Activated B cell treated with CpG ODN at 0.5 μM for 24 hours (primary cell): ENCODE measurements at places on chromosomes 3 and 15. TPM values are rescaled to one million over a fixed set of nuclear protein-coding genes. Genes with fewer than 3 reads are reported as not detected.

BOC gene
- 0.33 and 0.91 TPM in 2 replicates for total RNA-seq

NR1I2 gene
- total RNA-seq, result 1.1 and 1.2 TPM in 2 replicates

GPD1L gene
- total RNA-seq, result 8.2 and 9.6 TPM in 2 replicates

SLCO3A1 gene
- 0.51 and 0.82 TPM in 2 replicates for total RNA-seq

RPL29 gene
- total RNA-seq, result 1,884 and 2,140 TPM in 2 replicates

FBXO40 gene
- not detected in 2 replicates for total RNA-seq

CLDN11 gene
- total RNA-seq, result 0.51 and 0.69 TPM in 2 replicates

CAMP gene
- 0.29 TPM in 1 of 2 replicates, not detected in the other for total RNA-seq

MNS1 gene
- total RNA-seq, result 0.62 and 0.66 TPM in 2 replicates

DNA sequence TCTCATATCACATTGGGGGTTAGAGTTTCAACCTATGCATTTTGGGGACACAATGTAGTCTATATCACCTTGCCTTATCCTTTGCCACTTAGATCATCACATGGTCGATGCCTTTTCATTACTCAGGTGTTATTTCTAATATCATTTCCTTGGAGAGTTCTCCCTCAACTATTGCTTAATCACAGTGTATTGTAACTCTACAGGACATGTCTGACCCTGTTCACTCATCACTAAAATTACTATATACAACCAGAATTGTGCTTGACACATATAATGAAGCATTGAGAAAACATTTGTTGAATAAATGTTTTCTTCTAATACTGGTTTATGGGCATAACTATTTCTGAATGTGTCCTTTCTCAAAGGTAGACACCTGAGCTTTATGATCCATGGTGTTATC is 207.4 kb downstream of the EPHA6 start:
- DNase-seq, result no peak

GRCh38 chr15:52483707-52484106 is 45.0 kb downstream of the MYO5A start:
- no peak for DNase-seq

- DNase-seq, result no peak
These were observed 22.4 kb downstream of the WWTR1 start for GRCh38 chr3:149635396-149635795.

- no peak for DNase-seq
These were observed 329.5 kb downstream of the MFSD1 start for GRCh38 chr3:159131376-159131775.

- DNase-seq, result no peak
These were observed 324.8 kb upstream of the AZI2 start for GRCh38 chr3:28673446-28673845.

- peak; percentile 29 for DNase-seq
These were observed 26.4 kb downstream of the TYRO3 start for GRCh38 chr15:41585127-41586047.

DNA sequence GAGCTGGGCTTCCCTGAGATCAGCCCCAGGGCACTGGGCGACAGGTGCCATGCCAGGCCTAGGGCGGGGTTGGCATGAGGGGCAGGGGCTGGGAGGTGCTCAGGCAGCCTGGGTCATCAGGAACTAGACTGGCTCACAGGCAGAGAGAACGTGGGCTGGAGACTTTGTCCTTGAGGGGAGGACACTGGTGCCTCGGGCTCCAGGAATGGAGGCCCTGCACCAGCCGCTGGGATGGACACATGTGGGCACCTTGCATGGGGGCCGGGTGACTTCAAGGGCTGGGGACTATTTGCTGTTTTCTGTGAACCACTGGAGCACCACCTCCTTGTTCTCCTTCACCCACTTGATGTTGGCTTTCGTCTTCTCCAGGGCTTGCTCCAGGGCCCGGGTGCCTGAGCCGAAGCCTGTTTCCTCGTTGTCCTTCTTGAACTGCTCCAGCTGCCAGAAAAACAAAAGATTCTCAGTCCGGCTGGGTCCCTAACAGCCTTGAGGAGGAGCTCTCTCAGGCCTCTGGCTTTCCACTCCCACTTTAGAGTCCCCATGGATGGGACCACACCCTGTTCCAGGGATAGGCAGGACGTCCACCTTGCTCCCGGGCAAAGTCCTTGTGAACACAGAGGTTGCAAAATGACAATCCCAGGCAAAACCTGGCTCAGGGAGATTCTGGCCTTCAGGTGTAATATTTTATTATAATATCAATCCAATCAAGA is 9.1 kb downstream of the MESP2 start:
- DNase-seq, result no peak

DNA sequence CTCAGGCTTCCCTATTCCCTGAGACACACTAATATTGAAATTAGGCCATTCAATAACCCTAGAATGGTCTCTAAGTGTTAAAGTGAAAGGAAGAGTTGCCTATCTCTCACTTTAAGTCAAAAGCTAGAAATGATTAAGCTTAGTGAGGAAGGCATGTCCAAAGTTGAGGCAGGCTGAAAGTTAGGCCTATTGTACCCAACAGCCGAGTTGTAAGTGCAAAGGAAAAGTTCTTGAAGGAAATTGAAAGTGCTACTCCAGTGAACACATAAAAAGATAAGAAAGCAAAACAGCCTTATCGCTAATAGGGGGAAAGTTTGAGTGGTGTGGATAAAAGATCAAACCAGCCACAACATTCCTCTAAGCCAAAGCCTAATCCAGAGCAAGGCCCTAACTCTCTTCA is 117.9 kb upstream of the SPATA12 start:
- DNase-seq, result no peak

- DNase-seq, result no peak
These were observed 93.2 kb downstream of the ZNF280D start for GRCh38 chr15:56640127-56640526.

DNA sequence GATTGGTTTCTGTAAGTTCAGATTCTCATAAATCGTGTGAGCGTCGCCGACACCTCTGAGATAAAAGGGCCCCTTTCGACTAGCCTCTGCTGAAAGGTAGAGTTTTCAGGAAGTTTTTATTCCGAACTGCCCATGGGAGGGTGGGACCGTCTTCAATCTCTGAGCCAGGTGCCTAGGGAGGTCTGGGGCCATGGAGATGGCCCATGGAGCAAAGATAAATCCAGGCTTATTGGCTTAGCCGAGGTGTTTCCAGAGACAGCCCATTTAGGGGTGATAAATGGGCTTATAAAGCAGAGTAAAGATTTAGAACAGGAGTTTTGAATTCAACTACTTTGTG is 442 bp downstream of the QTRT2 start:
- DNase-seq, result no peak

DNA sequence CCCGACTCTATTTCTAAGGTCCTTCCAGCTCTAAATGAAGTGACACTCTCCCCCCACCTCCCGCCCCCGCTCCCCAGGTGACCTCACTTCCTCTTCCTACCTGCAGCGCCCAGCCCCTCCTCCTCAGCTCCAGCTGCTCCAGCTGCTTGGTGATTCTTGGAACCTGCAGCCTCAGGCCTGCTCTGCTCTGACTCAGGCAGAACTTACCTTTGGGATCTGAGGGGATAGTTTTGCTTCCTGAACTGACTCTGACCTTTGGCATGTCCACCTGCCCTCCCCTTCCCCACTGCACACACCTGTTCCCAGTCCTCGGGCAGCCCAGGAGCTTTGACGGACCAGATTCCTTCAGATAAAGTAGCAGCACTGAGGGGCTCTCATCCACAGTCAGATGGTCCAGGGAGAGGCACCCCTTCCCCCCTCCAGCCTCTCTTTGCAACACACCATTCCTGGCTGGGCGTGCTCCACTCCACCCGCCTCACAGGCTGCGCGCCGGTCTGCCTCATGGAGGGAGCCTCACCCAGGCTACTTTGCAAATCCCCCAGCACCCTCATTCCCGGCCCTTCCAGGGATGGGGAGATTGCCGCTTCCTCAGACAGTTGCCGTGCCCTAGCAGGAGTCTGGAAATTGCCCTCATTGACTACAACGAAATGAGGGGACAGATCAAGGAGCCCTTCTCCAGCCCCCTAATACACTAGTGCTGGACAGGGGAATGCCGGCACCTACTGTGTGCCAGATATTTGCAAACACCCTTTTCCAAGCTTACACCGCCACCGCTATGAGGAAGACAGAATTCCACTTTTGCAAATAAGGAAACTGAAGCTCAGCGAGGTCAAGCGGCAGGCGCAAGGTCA is 692 bp upstream of the C15orf39 start:
- peak; percentile 31 for DNase-seq

DNA sequence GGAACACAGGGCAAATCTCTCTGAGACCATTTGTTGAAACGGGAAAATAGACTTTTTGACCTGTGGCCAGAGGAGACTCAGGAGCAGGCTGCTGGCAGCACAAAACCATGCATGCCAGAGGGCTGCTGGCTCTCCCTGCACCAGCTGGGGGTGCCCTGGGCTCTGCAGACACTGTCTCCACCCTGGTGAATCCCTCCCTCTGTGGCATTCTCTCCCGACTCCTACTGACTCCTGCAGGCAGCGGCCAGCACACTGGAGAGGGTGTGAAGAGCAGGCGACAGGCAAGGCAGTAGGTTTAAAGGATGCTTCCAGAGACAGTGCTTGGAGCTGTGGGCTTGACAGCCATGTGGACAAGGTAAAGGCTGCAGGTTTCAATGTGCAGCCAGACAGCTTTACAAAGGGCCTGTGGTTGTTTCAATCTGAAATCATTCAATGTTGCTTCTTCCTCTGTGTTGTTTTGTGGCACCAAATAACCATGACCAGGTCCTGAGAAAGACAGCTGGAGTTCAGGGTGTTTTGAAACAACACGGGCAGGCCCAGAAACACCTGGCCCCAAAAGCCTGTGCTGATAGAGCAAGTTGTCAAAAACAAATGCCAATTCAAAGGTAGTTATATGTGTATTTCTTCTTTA is 431.0 kb upstream of the ATP10A start:
- no peak for DNase-seq

DNA sequence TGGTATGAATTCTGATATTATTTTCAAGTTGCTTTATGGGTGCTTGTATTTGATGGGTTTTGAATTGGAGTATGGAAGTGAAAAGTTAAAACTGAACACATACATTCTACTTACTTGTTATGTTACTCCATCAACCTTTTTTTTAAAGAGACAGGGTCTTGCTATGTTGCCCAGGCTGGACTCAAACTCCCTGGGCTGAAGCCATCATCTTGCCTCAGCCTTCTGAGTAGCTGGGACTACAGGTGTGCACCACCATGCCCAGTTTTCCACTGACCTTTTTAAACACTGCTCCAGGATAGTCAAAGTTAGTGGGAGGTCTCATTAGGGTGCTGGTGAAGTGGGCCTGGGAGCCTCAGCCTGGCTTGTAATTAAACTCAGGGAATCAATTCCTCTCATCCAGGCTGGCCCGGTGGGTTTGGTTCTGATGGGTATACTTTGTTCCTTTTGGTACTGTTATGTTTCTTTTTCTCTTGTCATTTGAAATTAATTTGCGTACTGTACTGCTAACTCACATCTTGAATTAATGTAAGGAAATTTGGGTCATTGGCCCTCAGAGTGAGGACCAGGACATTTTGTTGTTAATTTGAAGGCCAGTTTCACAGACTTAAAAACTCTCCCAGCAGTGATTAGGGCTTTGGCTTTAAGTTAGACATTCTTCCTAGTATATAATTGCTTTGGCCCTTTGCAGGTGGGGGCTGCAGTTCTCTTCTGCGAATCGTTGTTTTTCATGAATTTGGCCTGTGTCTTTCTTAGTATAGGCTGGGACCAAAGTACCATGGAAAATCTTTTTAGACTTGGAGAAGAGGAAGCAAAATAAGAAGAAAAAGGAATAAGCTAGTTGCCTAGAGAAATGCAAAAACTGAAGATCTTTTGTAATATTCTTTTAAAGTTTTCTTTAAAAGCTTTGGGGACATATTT is 66.9 kb downstream of the FNDC3B start:
- no peak for DNase-seq

DNA sequence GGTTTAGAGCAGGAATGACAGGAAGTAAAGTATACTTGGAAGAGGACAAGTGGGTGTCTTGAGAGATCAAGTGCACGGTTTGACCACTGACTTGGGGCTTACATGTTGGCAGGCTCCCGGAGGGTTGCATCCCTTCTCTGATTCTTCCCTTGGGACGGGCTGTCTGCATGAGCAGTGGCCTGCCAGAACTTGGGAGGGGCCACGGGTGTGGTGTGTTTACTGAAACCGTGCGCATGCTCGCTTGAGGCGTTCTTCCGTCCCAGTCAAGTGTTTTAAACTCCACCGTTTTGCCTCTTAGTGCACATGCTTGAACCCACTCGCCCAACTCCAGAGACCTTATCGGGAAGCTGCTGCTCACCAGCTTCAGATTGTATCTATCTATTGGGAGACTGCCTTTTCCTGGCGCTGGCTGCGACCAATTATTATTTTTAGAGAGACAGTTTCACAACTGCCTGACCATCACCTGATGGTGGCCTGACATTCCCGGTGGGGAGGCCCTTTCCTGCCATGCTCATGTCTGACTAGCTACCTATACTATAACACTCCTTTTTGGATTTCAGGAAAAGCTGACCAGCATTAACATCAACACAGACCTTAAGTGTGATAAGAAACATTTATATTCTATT is 14.9 kb upstream of the C3orf22 start:
- DNase-seq, result no peak

DNA sequence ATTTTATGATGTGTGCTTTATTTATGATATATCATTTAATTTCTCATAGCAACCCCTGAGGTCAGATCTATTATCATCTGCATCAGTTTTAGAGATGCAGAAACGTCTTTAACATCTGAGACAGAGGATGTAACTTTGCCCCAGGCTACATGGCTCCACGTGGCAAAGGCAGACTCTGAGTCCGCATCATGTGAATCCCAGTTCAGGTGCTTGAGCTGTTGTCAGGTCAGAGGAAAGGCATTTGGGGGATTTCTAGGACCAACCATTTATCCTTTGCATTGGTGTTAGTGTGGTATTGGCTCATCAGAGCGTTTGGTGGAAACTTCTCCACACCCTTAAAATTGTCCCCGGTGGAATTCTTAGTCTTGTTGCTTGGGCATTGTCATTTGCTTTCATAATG is 10.8 kb downstream of the CACNA2D3 start:
- no peak for DNase-seq

DNA sequence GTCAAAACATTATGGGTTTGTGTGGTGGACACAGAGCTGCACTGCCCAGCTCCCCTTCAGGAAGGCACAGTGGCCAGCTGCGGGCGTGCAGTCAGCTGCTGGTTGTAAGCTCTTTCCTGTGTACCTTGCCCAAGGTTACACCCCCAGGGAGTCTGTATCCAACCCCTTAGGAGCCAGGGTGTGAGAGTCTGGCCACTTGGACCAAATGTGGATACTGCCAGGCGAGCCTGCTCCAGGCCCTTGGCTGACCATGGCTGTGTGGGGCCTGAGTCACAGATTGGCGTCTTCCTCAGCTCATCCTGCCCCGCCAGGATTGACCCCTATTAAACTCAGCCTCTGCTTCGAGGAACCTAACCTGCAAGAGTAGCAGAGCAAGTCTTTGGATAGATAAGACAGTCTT is 56.9 kb downstream of the ABHD5 start:
- DNase-seq, result no peak

GRCh38 chr15:78907577-78907976 is 34.9 kb downstream of the MORF4L1 start:
- no peak for DNase-seq

- DNase-seq, result no peak
These were observed 427.5 kb downstream of the TUSC7 start for GRCh38 chr3:117137065-117137464.

DNA sequence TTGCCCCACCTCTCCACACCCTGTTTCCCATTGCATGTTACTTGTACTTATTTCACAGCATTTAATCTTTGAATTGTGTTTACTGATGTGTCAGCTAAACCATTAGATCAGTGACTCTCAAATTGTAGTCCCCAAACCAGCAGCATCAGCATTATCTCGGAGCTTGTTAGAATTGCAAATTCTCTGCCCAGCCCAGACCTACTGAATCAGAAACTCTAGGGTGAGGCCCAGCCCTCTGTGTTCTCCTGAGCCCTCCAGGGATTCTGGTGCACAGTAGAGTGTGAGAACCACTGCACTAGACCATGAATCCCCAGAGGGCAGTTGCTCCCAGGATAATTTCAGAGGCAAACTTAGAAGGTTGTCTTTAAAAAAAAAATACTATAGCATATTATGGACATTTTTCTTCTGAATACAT is 13.0 kb downstream of the PLD1 start:
- no peak for DNase-seq
